ENCODE measurements at places on chromosomes 3 and 15.

GRCh38 chr3:94990952-94991705 lies 928.3 kb downstream of the NSUN3 start:
- no peak for DNase-seq

DNA sequence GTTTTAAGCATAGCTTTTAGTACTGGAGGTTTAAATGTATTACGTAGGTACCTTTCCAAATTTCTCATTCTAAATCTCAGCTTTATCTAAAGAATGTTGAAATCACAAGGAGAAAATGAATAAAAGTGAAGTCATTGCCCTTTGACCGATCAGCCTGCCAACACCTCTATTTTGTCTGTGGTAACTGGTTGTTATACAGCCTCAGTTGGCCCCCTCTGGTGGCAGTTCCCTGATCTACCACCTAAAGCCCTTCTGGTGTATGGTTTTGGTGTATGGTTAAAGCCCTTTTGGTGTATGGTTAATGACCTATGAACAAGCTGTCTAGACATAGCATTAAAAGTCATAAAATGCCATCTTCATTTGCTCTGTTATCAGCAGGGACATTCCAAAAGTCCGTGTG lies 378.2 kb upstream of the AZI2 start:
- no peak for DNase-seq

- DNase-seq, result no peak
These were observed 235.3 kb upstream of the SETMAR start for GRCh38 chr3:4067893-4068292.

- no peak for DNase-seq
These were observed 727.5 kb downstream of the TBL1XR1 start for GRCh38 chr3:176469694-176470205.

DNA sequence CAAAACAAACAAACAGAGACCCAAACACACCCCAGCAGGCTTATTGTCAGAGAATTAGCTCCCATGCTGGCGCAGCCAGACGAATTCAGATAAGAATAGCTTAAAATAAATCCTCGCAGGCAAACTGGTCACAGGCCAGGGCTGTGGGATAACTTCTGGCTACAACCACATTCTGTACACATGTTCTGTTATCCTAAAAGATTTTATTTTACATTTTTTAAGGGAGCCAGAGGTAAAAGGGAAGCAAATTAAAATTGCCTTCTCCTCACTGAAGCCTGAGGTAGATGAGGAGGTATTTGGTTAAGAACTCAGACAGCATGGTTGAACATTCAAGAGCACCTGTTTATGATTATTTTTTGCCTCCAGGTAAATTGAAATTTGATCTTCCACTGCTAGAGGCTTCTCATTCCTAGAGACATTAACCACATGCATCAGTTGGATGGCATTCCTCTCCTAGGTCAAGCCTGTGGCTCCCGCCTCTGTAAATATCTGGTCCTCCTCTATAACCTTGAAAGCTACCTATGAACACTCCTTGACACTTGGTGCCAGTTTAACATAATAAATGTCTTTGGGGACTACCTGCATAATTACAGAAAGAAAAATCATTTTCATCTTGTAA lies 190.3 kb downstream of the SATB1 start:
- no peak for DNase-seq

DNA sequence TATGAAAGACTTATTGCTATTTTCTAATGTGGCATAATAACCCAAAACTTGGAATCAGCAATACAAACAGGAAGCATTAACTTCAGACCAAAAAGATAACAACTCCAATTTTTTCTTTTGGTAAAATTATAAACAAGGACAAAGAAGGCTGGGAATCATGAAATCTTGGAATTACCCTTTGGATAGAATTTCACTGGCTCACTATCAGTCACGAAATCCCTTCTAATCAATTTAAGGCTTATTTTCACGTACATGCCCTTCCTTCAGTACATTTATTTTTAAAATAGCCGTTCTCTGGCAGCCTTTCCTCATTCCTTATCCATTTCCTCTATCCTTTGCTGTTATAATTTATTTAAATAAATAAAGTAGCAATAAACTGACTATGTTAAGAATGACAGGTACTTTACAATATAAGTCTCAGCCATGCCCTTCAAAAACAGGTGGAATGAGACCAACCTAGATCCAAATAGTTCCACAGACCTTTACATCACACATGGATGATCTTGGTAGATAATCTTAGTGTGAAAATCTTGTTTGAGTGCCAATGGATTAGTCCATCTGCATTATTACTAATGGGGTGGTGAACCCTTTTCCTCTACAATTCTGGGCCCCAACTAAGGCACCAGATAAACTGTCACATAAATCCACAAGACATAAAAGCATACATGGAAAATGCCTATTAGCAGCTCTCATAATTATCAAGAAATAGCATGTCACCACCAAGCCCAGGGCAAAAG lies 38.9 kb downstream of the ABI3BP start:
- DNase-seq, result no peak

- DNase-seq, result no peak
These were observed 557.5 kb upstream of the GOLIM4 start for GRCh38 chr3:168653255-168653654.

DNA sequence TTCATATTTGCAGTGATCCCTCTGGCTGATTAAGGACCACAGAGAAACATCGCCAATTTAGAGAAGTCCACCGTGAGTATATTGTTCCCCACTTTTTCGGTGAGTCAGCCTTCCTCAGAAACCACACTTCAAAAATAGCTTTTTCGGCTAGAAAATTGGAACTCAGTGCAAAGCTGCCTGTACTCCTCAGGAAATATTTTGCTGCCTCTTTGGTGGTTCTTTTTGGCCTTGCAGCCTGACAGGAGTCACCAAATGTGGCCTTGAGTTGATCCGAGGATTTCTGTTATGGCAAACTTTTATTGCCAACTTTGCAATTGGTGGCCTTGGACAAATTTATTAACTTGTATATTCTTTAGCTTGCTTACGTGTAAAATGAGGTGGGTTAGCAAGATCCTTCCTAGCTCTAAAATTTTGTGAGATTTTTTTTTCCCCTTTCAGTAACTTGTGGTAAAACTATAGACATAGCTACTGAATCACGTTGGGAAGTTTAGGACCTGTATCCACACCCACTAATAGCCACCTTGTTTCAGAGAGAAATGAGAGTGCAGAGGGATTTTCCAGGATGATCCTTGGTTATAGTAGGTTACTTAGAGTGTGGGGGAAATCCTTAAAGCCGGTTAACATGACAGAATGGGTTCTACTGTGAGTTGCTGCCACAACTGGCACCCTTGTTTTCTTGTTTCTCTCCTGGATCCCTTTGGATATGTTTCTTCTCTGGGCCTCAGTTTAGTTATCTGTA lies 9.9 kb downstream of the ARL6IP5 start:
- peak; percentile 62 for DNase-seq

DNA sequence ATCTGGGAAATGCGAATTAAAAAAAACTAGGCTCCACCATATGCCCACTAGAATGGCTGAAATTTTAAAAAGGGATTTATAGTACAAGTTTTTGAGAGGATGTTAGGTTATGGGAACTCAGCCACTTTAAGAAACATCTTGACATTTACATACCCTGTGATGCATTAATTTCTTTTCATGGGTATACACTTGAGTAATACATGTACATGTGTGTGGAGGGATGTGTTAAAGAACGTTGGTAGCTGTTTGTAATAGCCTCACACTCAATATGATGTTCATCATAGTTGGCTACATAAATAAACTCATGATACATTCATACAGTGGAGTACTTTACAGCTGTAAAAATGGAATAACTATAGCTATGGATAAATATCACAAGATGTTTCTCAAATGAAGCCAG lies 40.9 kb downstream of the MEF2A start:
- no peak for DNase-seq

DNA sequence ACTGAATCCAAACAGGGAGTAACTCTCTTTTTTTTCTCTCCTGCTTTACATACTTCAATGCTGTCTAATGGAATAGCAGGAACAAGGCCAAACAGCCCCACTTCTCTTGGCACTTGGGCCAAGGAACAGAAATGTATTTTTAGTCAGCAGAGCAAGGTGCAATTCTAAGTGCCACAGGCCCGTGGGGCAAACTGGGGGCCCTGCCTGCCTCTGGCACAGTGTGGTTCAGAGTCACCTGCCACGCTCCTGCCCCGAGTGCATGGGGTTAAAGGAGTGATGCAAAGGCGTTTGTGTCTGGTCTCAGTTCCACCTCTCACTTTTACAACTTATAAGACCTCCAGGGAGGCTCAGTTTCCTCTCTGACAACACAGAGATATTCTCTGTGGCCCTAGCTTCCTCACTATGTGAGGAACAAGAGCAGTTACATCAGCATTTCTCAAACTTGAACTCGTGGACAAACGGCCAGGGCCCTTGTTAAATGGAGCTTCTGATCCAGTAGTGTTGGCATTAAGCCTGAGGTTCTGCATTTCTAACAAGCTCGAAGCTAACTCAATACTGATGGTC lies 51.3 kb downstream of the LRIG1 start:
- DNase-seq, result peak; percentile 19

All from inflammatory macrophage treated with lipopolysaccharide for 1 hour (primary cell).